ENCODE measurements at places on chromosomes 11 and 22.
A peak's percentile ranks its signal among the peaks of the same experiment; 100 is the strongest.

- DNase-seq = no peak
Observed at GRCh38 chr22:46564084-46564714, 26.8 kb upstream of the CELSR1 start.

DNA sequence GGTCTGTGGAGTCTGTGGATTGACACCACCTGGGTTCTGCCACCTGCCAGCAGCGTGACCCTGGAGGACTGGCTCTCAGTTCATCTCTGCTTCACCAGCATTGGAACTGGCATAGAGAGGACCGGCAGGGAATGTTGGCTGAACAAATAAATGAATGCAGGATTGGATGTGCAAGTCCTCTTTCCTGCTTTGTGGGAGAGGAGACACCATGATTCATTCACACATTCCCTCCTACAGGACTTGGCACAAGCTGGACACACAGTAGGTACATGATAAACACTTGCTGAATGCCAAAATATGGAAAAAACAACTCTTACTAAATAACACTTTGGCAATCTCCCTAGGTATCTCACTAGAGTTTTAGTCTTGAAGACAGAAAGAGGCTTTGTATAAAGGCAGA is 116.6 kb upstream of the NARS2 start:
- no peak for DNase-seq

DNA sequence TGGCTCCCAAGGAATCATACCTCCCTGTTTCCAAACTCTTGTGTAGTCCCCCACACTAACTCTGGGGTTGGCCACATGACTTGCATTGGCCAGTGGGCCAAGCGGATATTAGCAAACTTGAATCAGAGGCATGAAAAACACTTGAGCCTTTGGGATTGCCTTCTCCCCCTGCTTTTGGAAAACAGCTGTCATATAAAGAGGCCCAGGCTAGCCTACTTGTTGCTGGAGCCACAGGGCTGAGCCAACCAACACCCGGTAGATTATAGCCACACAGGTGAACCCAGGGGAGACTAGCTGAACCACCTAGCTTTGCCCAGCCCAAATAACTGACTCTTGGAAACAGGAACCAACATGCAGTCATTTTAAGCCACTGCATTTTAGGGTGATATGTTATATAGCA is 354.8 kb downstream of the TENM4 start:
- no peak for DNase-seq

DNA sequence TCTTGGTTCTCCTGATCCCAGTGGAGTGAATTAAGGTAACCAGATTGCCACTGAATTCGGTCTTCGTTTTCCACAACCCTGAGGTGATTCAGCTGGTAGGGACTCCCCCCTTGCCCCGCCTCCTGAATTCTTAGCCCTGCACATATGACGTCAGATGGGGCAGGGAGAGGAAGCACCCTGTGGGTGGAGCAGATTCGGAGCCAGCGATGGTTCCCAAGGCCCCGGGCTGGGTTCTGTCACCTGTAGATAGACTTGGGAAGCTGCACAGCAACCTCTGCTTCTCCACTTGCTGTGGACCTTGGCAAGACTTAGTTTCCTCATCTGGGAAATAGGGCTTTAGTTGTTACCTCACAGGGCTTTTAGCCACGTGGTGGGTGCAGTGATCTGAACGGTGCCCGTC is 67.8 kb downstream of the CTTN start:
- DNase-seq = no peak

- DNase-seq = no peak
Observed at GRCh38 chr22:17412232-17412631, 43.0 kb downstream of the CECR2 start.

DNA sequence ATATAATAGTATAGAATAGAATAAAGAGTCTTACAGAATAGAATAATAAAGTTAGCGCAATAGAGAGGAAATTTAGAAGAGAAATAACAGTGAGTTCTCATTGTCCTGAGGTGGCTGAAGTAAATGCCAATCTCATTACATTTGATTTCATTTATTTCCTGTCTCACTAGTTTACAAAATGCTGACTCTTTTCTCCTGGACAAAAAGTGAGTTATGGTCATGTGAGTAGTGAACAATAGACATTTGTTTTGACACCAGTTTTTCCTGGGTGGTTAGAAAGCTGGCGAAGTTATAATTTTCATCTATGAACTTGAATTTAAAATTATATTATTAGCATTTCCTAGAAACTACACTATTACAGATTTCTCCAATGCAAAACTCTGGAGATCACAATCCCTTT is 143.7 kb downstream of the TYR start:
- no peak for DNase-seq

DNA sequence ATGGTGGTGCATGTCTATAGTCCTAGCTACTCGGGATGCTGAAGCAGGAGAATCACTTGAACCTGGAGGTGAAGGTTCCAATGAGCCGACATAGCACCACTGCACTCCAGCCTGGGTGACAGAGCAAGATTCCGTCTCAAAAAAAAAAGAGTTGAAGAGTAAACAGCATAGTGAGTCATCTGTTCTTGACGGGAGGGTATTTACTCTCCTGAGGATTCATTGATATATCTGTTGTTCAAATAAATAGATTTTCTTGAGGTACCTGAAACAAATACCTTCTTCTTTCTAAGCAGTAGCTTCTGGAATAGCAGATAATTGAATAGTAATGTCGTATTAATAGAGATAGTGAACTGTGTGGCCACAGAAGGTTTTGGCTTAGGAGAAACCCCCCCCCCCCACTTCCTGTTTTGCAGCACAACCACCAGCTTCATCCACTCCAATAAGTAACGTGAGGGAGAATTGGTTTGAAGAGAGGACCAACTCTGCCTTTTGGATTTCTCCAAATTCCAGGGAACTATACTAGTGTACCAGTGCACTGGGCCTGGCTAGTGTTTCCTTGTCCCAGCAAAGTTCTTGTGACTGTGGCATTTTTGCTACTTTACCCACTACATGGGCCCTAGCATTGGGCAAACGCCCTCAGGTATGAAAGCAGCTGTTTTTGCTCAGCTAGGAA is 90.0 kb downstream of the PRMT3 start:
- no peak for DNase-seq

GRCh38 chr11:940496-941135 is 14.9 kb downstream of the AP2A2 start:
- no peak for DNase-seq

DNA sequence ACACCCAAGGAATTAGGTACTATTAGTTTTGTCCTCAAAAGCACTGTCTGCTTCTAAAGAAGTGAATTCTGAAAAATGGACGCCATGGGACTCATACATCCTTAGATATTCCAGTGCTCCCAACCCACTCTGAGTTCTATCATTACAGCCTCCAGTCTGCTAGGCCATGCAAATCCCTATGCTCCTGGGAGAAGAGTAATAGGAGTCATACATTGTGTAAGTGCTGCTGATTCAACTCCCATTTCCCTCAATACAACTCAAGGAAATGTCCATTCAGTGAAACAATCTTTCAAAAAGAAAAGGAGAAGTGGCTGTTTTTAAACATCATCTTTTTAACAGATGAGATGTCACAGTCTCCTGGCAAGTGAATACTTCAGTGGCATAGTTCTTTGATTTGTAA is 590.2 kb upstream of the LRRC4C start:
- DNase-seq = no peak

- no peak for DNase-seq
Observed at GRCh38 chr11:134024420-134025081, 44.3 kb upstream of the JAM3 start.

- DNase-seq = no peak
Observed at GRCh38 chr11:102596578-102596977, 28.6 kb downstream of the MMP20 start.

DNA sequence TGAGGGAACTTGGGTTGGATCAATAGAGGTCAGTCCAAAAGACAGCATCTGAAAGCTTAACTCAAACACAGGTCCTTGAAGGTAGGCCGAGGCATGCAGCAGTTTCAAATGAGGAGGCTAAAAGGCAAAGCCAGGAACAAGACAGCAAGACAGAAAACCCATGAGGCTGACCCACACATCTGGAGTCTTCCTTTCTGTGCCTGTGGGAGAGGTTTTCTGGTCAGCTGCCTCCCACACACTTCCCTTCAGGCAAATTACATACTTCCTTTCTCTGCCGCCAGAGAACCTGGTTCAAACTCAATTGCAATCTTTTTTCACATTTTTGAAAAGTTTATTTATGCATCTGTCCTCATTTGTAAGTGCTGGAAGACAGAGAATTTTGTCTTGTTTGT is 29.8 kb upstream of the CRTAM start:
- DNase-seq = no peak

DNA sequence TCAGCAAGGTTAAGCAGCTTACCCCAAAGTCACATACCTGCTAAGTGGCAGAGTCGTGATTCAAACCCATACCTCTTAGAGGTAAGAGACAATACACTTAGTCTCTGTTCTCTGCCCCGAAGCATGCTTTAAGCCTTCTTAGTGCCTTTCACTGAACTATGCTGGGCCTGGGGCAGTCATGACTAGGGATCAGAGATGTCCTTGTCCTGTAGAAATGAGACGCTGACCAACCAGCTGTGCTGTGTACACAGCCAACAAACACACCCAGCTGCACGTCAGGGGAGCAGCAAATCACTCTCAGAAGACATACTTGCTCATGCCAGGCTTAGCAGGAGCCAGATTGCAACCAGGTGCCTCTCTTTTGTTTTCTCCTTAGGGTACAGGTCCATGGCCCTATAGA is 255.7 kb downstream of the BUD13 start:
- DNase-seq = no peak

- no peak for DNase-seq
Observed at GRCh38 chr11:46413760-46414465, 22.3 kb upstream of the CHRM4 start.

DNA sequence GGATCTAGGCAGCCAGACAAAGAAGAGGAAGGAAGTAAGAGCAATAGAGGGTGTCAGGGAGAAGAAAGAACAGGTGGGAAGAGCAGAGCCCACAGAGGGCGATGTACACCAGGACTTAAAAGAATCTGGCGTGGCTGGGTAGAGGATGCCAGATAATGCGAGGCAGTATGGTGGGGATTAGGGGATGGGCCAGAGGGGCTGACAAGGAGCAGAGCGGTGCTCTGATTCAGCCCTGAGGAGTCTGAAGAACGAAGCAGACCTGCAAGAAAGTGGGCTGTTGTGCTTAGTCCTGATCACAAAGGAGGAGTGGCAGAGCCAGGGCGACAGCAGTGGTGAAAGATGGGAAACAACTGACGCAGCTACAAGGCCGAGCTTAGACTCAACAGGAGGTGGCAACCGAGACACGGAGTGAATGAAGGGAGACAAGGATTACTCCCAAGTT is 163.7 kb downstream of the LARGE1 start:
- no peak for DNase-seq

DNA sequence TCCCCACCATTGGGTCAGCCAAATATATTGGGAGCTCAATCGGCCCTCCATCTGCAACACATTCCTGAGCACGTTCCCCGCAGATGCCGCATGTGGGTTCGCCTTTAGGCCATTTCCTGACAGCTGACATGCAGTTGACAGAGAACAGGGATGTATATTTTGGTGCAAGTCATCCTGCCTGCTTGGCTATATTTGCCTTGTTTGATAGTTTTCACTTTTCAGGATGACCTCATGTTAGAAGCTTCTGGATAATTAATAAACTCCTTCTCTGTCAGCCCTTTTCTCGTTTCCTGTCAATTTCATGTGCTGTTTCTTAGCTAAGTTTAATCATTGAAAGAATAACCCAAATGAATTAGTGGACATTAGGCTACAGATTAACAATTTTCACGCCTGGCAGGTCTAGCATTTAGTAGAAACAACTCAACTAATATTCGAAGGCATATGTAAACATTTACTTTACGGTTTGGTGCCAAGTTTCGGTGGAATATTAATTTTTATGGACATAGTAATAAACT is 105.8 kb upstream of the SLC5A12 start:
- DNase-seq = no peak

- no peak for DNase-seq
Observed at GRCh38 chr22:39446239-39446721, 10.5 kb upstream of the MGAT3 start.

- peak; percentile 42 for DNase-seq
Observed at GRCh38 chr22:36386351-36386899, 1.3 kb downstream of the MYH9 start.

- no peak for DNase-seq
Observed at GRCh38 chr11:73894725-73895335, 18.0 kb downstream of the PAAF1 start.

- DNase-seq = no peak
Observed at GRCh38 chr11:8218409-8218808, 45.3 kb downstream of the LMO1 start.

- no peak for DNase-seq
Observed at GRCh38 chr11:16770016-16770415, 31.6 kb downstream of the C11orf58 start.

DNA sequence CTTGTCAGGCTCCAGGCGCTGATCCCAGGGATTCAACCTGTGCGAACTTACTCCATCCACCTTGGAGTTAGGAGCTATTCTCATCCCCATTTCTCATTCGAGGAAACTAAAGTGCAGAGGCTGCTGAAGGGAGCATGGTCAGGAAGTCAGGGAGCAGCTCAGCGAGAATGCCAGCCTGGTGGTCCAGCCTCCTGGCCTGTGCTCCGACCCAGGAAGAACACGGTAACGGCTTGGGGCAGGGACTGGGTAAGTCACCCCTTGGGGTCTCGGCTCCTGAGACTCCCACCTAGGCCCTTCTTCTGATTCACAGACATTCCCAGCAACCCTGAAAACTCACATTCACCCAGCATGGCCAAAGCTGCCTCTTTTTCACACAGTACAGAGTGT is 132.8 kb downstream of the CRYBB2 start:
- no peak for DNase-seq

- DNase-seq = peak; percentile 43
Observed at GRCh38 chr11:76810151-76810853, 27.1 kb downstream of the TSKU start.

GRCh38 chr11:34502949-34503348 is 10.6 kb downstream of the ELF5 start:
- DNase-seq = no peak

DNA sequence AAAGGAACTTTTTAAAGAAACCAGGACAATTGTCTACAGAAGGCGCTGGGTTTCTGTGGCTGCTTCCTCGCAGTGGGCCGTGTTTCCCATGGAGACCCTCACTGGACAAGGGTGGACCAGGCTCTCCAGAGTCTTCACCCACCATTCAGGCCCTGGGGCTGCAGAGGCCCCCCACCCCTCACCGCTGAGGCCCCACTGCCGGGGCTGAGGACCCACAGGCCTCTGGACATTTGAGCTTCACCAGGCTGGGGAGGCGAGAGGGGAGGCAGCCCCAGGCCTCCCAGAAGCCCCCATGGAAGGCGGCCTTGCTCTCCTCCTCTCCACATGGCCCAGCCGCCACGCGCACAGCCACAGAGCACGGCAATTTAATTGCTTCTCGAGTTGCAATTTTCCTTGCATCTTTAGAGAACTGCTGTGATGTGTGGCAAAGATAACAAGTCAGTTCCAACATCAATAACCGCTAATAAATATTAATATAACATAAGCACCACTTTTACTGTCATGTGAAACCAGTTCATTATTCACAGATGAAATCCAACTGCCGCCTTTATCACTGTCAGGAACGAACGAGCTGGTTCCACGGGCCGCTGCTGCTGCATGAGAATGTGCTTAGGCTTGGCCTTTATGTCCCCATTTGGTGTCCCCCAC is 81.0 kb downstream of the PHF21B start:
- no peak for DNase-seq
